ENCODE measurements at places on chromosomes 12 and 14. TPM values are rescaled to one million over a fixed set of nuclear protein-coding genes. Genes with fewer than 3 reads are reported as not detected.
A peak's percentile ranks its signal among the peaks of the same experiment; 100 is the strongest.

DNA sequence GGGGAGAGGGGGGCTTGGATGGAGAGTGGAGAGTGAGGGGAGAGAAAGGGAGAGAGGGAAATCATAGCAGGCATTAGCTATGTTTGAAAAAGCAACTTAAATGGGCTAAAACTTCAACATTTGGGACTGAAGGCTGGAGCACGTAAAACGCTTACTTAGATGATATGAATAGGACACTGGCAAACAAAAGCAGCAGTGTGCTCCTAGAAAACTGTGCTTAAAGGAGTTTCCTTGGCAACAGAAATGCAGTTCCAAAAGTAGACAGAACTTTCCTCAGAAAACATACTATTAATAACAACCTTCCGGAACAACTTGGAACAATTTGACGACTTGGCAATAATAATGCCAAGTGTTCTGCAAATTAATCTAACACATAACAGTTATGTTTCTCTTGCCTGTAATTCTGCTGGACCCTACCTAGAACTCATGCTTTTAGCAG lies 235.5 kb upstream of the NPAS3 start:
- H3K27ac ChIP-seq: peak overlapping the region; percentile 64
- H3K4me3 ChIP-seq: no peak overlapping the region
- peaks cover 14% of the 10 kb centered on the region for H3K4me1 ChIP-seq
- no peaks in the 10 kb centered on the region for H3K36me3 ChIP-seq
- DNase-seq: peak; percentile 75

DNA sequence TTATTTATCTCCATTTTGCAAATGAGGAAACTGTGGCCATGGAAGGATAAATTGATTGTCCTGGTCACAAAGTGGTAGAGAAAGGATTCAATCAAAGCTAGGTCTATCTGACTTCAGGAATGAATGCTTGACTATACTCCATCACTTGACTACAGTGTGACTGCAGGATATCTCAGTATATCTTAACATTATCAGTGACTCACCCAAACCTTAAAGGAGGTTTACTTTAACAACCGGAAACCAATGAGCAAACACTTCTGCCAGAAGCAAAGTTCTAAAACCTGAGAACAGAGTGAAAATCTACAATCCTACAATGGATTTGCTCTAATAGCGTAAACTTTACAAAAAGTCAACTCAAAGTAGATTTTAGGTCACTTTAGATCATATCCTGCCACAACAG lies 277.0 kb downstream of the CEP128 start:
- no peaks in the 10 kb centered on the region for H3K27me3 ChIP-seq
- no peaks in the 10 kb centered on the region for H3K36me3 ChIP-seq
- H3K27ac ChIP-seq: no peak overlapping the region
- no peak overlapping the region for H3K4me3 ChIP-seq
- DNase-seq: peak; percentile 24
- no peaks in the 10 kb centered on the region for H3K4me1 ChIP-seq

- no peak for DNase-seq
- H3K27me3 ChIP-seq: no peaks in the 10 kb centered on the region
- H3K4me3 ChIP-seq: no peak overlapping the region
- H3K4me1 ChIP-seq: peaks cover 28% of the 10 kb centered on the region
These were observed 22.4 kb downstream of the PROX2 start for GRCh38 chr14:74853581-74853980.

The SRRM4 gene
- total RNA-seq: 0.45 TPM

DNA sequence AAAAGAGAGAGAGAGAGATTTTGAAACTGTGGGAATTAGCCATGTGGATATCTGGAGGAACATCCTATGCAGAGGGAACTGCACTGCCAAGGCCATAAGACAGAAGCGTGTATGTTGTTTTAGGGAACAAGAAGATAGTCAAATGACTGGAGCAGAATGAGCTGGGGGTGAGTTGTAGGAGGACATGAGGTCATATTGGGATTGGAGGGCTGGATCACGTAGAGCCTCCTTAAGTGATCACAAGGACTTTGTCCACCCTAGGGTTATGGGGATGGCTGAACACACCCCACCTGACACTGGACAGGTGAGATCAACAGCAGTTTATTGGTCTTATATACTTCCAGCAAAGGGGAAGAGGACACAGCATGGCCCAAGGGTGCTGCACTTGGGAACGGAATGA lies 8.2 kb upstream of the CGRRF1 start:
- H3K27me3 ChIP-seq: no peaks in the 10 kb centered on the region
- no peak overlapping the region for H3K27ac ChIP-seq
- no peaks in the 10 kb centered on the region for H3K4me1 ChIP-seq
- no peaks in the 10 kb centered on the region for H3K36me3 ChIP-seq
- no peak overlapping the region for H3K4me3 ChIP-seq

The AICDA gene
- not detected for total RNA-seq

The VAMP1 gene
- 10.8 TPM for total RNA-seq

GRCh38 chr12:65156366-65156841 lies 13.0 kb upstream of the LEMD3 start:
- DNase-seq: no peak
- H3K27ac ChIP-seq: no peak overlapping the region
- no peak overlapping the region for H3K4me3 ChIP-seq
- no peaks in the 10 kb centered on the region for H3K27me3 ChIP-seq
- H3K4me1 ChIP-seq: no peaks in the 10 kb centered on the region
- H3K36me3 ChIP-seq: no peaks in the 10 kb centered on the region

- H3K4me3 ChIP-seq: no peak overlapping the region
- H3K36me3 ChIP-seq: no peaks in the 10 kb centered on the region
- no peaks in the 10 kb centered on the region for H3K4me1 ChIP-seq
- H3K27ac ChIP-seq: no peak overlapping the region
- DNase-seq: no peak
These were observed 37.8 kb upstream of the TUNAR start for GRCh38 chr14:95838862-95839261.

GRCh38 chr14:22039938-22040780 lies 366.5 kb upstream of the OR4E1 start:
- H3K4me1 ChIP-seq: no peaks in the 10 kb centered on the region
- no peak overlapping the region for H3K4me3 ChIP-seq
- H3K27me3 ChIP-seq: no peaks in the 10 kb centered on the region
- DNase-seq: no peak
- no peaks in the 10 kb centered on the region for H3K36me3 ChIP-seq

- DNase-seq: no peak
- no peaks in the 10 kb centered on the region for H3K4me1 ChIP-seq
- H3K4me3 ChIP-seq: no peak overlapping the region
- no peaks in the 10 kb centered on the region for H3K27me3 ChIP-seq
- no peaks in the 10 kb centered on the region for H3K36me3 ChIP-seq
These were observed 522.5 kb downstream of the RMST start for GRCh38 chr12:97984974-97985580.

DNA sequence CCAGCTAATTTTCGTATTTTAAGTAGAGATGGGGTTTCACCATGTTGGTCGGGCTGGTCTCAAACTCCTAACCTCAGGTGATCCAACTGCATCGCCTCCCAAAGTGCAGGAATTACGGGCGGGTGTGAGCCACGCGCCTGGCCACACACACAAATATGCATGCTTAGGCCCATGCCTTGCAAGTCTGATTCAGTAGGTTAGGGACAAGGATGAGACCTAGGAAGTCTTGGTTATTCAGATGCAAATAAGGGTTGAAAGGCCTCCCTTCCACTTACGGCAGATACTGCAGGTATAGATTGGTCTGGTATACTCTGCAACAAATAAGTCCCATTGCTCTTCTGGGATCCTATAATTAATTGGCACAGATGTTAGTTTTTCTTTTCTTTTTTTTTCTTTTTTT lies 32.9 kb downstream of the TXNRD1 start:
- H3K27ac ChIP-seq: no peak overlapping the region
- no peak overlapping the region for H3K4me3 ChIP-seq
- no peaks in the 10 kb centered on the region for H3K4me1 ChIP-seq
- DNase-seq: no peak

The GPR162 gene
- 1.6 TPM for total RNA-seq

GRCh38 chr12:84632556-84632955 lies 280.0 kb downstream of the SLC6A15 start:
- H3K36me3 ChIP-seq: no peaks in the 10 kb centered on the region
- no peaks in the 10 kb centered on the region for H3K27me3 ChIP-seq
- no peaks in the 10 kb centered on the region for H3K4me1 ChIP-seq
- no peak overlapping the region for H3K4me3 ChIP-seq
- no peak overlapping the region for H3K27ac ChIP-seq

The SIX6 gene
- not detected for total RNA-seq

The TSPAN19 gene
- 12.3 TPM for total RNA-seq

- no peak overlapping the region for H3K27ac ChIP-seq
- peaks cover 4% of the 10 kb centered on the region for H3K4me1 ChIP-seq
- H3K36me3 ChIP-seq: no peaks in the 10 kb centered on the region
These were observed 111.2 kb downstream of the RIN3 start for GRCh38 chr14:92624764-92625163.

All from stomach (tissue), 19 donors.